ENCODE measurements at places on chromosomes 5 and 9. TPM values are rescaled to one million over a fixed set of nuclear protein-coding genes. Genes with fewer than 3 reads are reported as not detected.

DNA sequence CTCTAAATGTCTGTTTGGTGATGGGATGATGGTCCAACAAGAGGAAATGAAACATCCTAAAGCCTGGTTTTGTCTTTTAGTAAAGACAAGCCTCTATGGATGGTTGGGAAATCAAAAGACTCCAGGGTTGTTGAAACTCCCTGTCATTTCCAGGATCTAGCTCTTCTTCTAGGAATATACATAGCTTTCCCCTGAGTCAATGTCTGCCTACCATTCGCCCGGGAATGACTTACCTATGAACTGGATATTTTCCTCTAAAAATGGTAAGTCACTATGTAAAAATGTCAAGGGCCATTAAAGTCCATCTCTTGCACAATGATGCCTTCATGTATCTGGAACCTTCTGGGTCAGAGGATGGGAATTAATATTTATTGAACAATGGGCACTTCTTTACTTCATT lies 11.1 kb upstream of the KIF12 start:
- no peaks in the 10 kb centered on the region for H3K4me1 ChIP-seq
- H3K27ac ChIP-seq: no peak overlapping the region
- H3K4me3 ChIP-seq: no peak overlapping the region
- H3K36me3 ChIP-seq: no peaks in the 10 kb centered on the region
- H3K27me3 ChIP-seq: no peaks in the 10 kb centered on the region

- DNase-seq: no peak
- no peaks in the 10 kb centered on the region for H3K4me1 ChIP-seq
- H3K27me3 ChIP-seq: no peaks in the 10 kb centered on the region
Observed at GRCh38 chr5:82325155-82325554, 47.0 kb upstream of the RPS23 start.

GRCh38 chr5:159021901-159022556 lies 77.7 kb downstream of the EBF1 start:
- H3K27ac ChIP-seq: no peak overlapping the region
- H3K27me3 ChIP-seq: no peaks in the 10 kb centered on the region
- H3K4me1 ChIP-seq: peaks cover 7% of the 10 kb centered on the region
- H3K36me3 ChIP-seq: no peaks in the 10 kb centered on the region
- DNase-seq: peak; percentile 48

DNA sequence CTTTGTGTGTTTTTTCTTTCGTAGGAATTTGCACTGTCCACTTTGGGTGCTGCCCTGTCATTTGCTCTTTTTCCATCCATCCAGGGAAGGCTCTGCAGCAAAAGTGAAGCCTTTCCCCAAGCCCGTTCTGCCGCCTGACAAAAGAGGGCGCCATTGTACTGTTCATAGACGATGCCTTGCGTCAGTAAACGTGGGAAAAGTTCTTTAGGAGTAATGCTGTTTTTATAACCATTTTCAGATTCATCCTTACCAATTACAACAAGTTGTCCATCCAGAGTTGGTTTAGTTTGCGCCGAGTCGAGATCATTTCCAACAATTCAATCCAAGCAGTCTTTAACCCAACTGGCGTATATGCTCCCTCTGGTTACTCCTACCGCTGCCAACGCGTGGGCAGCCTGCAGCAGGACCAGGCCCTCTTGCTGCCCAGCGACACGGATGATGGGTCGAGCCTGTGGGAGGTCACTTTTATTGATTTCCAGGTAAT lies 34.3 kb upstream of the RPS23 start:
- H3K27me3 ChIP-seq: no peaks in the 10 kb centered on the region
- H3K4me1 ChIP-seq: no peaks in the 10 kb centered on the region
- no peaks in the 10 kb centered on the region for H3K36me3 ChIP-seq
- no peak overlapping the region for H3K27ac ChIP-seq

DNA sequence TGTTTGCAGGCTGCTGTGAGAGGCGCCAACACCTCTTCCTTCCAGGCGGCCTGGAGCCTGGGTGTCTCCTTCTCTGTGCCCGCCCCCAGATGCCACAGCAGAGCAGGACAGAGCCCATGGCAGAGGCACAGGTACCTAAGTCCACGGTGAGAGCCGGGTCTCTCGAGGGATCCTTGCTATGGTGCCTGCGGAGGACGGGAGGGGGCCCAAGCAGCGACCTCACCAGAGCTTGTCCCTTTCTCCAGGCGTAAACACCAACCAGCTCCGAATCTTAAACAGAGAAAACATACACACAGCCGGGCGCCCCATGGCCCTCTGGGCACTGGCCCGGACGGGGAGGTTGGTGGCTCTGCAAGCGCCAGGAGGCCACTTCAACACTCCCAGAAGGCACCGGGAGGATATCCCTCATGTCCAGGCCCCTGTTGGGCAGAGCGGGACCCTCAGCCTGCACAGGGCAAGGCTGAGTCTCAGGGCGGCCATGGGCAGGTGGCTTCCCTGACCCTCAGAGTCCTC lies 11.8 kb downstream of the CCDC187 start:
- H3K4me3 ChIP-seq: no peak overlapping the region
- H3K36me3 ChIP-seq: no peaks in the 10 kb centered on the region
- no peaks in the 10 kb centered on the region for H3K4me1 ChIP-seq
- no peak for DNase-seq
- no peak overlapping the region for H3K27ac ChIP-seq

- H3K4me1 ChIP-seq: peaks cover 11% of the 10 kb centered on the region
- H3K36me3 ChIP-seq: no peaks in the 10 kb centered on the region
- H3K27ac ChIP-seq: no peak overlapping the region
- no peak for DNase-seq
Observed at GRCh38 chr9:121340676-121341392, 29.2 kb downstream of the STOM start.

DNA sequence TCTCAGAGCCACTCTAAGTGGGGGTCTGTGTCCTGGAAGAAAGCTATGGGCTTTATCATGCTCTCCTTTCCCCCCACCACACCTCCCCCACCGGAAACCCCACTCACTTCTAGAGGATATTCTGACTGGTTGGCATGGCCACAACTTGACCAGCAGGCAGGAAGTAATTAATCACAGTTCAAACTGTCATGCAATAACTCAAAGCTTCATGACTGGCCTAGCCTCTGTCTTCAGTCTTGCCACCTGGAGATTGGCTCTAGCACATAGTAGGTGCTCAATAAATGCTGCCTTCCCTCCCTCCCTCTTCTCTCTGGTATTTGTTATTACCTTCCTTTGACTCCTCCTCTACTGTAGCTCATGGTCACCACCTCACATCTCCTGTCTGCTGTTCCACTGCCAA lies 124.7 kb downstream of the GABBR2 start:
- no peak for DNase-seq
- no peaks in the 10 kb centered on the region for H3K4me1 ChIP-seq
- no peak overlapping the region for H3K4me3 ChIP-seq

- no peaks in the 10 kb centered on the region for H3K27me3 ChIP-seq
- H3K4me1 ChIP-seq: no peaks in the 10 kb centered on the region
- no peak overlapping the region for H3K27ac ChIP-seq
Observed at GRCh38 chr9:11269036-11269435, 656.2 kb upstream of the PTPRD start.

DNA sequence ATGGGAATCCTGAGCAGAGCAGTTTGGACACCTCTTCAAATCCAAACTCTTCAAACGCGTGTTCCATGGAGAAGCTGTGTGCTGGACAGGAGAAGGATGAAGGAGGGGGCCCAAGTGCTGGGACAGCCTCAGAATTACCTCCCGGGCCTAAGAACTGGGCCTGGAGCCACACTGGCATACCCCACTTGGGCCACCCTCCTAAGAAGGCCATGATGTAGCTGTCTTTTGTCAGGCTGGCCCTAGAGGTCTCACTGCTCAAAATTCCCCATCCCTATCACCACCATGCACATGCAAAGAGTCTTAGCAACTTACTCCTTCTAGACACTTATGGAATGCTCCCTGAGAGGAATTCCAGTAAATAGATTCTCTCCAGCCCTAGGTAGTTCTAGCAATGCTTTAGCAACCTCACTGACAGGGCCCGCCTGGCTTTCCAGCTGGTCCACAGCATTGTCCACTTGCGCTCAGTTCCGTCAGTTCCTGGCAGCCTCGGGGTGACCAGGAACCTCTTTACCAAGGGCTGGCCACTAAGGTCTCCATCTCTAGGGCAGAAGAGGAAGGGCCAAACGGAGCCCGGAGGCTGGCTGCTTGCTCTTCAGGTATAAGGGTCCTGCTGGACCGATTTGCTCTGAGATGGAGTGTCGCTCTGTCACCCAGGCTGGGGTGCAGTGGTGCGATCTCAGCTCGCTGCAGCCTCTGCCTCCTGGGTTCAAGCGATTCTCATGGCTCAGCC lies 75.3 kb downstream of the RGS3 start:
- DNase-seq: peak; percentile 17
- no peaks in the 10 kb centered on the region for H3K36me3 ChIP-seq
- H3K4me1 ChIP-seq: peaks cover 14% of the 10 kb centered on the region
- no peak overlapping the region for H3K4me3 ChIP-seq

Gene FRMD3
- total RNA-seq: 4.7 TPM

Gene DRD1
- total RNA-seq: 0.23 TPM

- DNase-seq: no peak
- H3K27ac ChIP-seq: no peak overlapping the region
- H3K4me1 ChIP-seq: no peaks in the 10 kb centered on the region
- no peaks in the 10 kb centered on the region for H3K27me3 ChIP-seq
Observed at GRCh38 chr5:141211-141610, 49.2 kb downstream of the PLEKHG4B start.

Gene SPATA9
- total RNA-seq: 0.60 TPM

DNA sequence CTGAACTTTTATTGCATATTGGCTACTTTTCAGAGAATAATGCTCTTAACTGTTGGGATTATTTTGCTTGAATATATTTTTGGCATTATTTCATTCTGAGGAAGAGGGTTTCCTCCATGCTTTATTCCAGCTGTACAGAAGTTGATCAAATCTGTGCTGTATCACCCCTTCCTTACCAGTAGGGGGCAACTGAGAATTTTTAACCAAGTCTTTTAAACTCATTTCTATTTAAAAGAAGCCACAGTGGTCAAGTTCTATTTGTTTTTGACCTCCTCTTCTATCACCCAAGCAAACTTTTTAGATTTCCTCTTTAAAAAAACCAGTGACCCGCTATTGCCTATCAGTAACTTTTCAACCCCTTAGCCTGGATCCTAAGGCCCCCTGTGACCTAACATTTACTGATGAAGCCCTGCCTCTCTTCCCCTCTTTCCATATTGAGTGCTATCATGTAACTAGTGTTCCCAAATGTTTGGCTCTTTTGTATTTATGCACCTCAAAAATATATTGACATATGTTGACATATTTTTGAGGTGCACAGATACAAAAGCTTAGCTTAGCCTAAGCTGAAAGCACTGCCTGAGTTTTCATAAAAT lies 80.6 kb downstream of the FBXO4 start:
- no peaks in the 10 kb centered on the region for H3K27me3 ChIP-seq
- H3K27ac ChIP-seq: no peak overlapping the region
- H3K4me3 ChIP-seq: no peak overlapping the region
- no peaks in the 10 kb centered on the region for H3K4me1 ChIP-seq

Gene RNF183
- not detected for total RNA-seq

- DNase-seq: no peak
- H3K27ac ChIP-seq: no peak overlapping the region
- H3K36me3 ChIP-seq: no peaks in the 10 kb centered on the region
- H3K4me3 ChIP-seq: no peak overlapping the region
- no peaks in the 10 kb centered on the region for H3K4me1 ChIP-seq
Observed at GRCh38 chr5:167814828-167815227, 476.6 kb upstream of the WWC1 start.

Gene IL33
- 5.7 TPM for total RNA-seq

DNA sequence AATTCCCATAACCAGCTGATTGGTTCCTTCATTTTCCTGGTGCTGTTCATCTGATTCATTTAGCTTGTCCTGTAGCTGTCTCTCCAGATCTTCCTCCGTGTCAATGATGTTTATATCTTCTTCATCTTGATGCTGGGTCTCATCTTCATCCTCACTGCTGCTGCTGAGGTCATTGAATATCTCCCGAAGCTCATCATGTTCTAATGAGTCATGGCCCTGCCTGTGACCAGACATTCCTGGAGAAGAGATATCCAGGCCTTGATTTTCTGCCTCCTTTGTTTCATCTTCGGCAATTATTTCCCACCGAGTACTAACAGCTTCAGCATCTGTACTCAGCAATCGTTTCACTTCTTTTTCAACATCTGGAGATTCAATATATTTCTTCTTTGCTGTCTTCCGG lies 1.4 kb downstream of the TAF7 start:
- no peaks in the 10 kb centered on the region for H3K36me3 ChIP-seq
- peak overlapping the region; percentile 84 for H3K4me3 ChIP-seq
- no peak overlapping the region for H3K27ac ChIP-seq
- no peaks in the 10 kb centered on the region for H3K27me3 ChIP-seq
- peaks cover 3% of the 10 kb centered on the region for H3K4me1 ChIP-seq

DNA sequence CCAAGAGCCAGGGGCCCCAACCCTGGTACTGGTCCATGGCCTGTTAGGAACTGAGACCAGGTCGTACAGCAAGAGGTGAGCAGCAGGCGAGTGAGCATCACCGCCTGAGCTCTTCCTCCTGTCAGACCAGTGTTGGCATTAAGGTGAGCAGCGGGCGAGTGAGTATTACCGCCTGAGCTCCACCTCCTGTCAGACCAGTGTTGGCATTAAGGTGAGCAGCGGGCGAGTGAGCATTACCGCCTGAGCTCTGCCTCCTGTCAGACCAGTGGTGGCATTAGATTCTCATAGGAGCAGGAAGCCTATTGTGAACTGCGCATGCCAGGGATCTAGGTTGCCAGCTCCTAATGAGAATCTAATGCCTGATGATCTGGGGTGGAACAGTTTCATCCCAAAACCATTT lies 31.0 kb upstream of the UBE2QL1 start:
- no peaks in the 10 kb centered on the region for H3K36me3 ChIP-seq
- no peak overlapping the region for H3K27ac ChIP-seq
- no peak for DNase-seq
- H3K4me1 ChIP-seq: no peaks in the 10 kb centered on the region

GRCh38 chr9:18404434-18405029 lies 69.4 kb upstream of the ADAMTSL1 start:
- H3K4me3 ChIP-seq: no peak overlapping the region
- H3K27ac ChIP-seq: no peak overlapping the region
- H3K27me3 ChIP-seq: no peaks in the 10 kb centered on the region
- no peak for DNase-seq

DNA sequence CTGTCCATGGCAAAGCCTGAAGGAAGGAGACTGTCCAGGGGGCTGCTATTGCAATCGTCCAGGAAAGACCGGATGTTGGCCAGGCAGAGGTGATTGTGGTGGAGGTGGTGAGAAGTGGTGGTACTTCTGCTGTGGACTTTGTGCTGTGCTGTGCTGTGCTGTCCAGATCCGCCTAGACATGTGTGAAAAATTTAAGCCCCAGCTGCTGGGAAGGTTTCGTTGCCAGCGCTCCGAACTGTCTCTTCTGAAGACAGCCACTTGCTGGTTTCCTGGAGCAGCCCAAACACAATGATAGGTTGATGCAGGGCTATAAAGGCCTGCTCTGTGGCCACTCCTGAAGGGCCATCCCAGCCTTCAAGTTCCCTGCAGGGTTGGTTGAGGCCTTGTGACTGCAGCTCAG lies 223.0 kb upstream of the MPDZ start:
- H3K4me3 ChIP-seq: no peak overlapping the region
- H3K27ac ChIP-seq: no peak overlapping the region
- no peaks in the 10 kb centered on the region for H3K27me3 ChIP-seq
- H3K4me1 ChIP-seq: no peaks in the 10 kb centered on the region
- H3K36me3 ChIP-seq: no peaks in the 10 kb centered on the region

- no peak for DNase-seq
- no peaks in the 10 kb centered on the region for H3K27me3 ChIP-seq
- no peaks in the 10 kb centered on the region for H3K36me3 ChIP-seq
- no peak overlapping the region for H3K4me3 ChIP-seq
- H3K4me1 ChIP-seq: no peaks in the 10 kb centered on the region
- H3K27ac ChIP-seq: no peak overlapping the region
Observed at GRCh38 chr9:3656224-3656623, 130.4 kb upstream of the RFX3 start.

GRCh38 chr5:130164966-130165365 lies 260.7 kb downstream of the CHSY3 start:
- no peak overlapping the region for H3K27ac ChIP-seq
- H3K4me1 ChIP-seq: no peaks in the 10 kb centered on the region
- DNase-seq: no peak
- H3K4me3 ChIP-seq: no peak overlapping the region
- no peaks in the 10 kb centered on the region for H3K36me3 ChIP-seq
